Epithelial cell of esophagus (primary cell): ENCODE measurements at places on chromosomes 2 and 18.

DNA sequence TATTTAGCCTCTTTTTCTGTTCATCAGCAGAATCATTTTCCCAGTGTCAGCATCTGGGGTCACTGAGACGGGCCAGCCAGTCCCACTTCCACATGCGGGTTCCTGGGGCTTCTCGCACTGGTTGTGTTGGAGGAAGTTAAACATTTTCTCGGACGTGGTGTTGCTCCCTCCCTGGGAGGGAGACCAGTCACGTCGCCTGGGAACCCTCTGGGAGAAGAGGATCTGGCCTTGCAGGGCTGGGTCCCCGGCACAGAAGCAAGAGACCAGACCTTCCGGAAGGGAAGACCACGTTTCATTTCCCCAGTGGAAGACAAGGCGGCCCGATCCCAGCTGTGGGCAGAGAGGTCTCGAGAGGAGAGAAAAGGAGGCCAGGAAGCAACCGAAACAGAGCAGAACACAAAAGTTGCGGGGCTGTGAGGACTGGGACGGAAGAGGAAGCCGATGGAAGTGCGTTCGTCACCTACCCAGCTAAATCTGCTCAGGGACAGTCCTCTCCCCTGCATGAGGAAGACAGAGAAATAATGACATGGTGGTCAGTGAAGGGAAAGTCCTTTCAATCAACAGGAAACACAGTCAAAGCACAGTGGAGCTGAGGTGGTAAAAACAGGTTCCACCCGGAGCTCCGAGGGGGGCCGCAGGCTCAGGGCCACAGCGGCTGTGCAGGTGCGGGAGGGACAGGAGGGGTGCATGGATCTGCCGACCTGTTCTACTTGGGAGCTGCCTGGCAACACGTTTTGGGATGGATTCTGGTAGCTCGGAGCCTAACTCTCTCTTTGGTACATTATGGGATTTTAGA is 144.4 kb downstream of the MBP start:
- no peak for DNase-seq

DNA sequence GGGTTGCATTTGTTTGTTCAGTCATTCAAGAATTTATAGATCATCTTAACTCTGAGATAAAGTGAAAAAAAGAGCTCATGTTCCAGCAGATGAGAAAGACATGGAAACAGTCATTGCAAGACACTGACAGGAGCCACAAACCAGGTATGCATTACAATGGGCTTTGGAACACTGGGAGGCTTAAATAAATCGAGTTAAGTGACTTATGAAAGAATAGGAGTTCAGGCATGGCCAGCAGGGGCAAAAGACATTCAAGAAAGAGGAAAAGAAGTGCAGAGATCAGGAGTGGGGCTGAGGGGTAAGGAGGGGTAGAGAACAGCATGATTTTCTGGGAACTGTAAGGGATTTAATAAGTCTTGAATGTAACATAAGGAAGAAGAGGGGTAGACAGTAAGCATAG is 121.2 kb upstream of the EPC2 start:
- no peak for DNase-seq

- no peak for DNase-seq
These were observed 178.6 kb downstream of the GBX2 start for GRCh38 chr2:235989591-235989990.

DNA sequence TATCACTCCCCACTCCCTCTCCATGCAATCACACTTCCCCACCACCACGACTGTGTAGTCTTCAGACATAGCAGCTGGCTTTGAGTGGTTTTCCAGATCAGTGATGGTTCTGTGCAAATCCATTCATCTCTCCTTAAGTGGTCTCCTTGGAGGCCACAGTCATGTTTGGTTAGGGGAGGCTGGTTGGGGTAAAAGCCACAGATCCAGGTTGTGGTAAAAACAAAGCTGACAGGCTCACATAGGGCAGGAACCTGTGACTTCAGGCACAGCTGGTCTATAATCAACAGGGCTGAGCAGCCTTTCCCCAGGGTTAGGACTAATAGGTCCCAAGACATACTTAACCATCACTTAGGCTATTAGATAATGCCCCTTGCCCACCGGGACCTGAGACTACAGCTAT is 46.2 kb upstream of the FZD7 start:
- DNase-seq = no peak

DNA sequence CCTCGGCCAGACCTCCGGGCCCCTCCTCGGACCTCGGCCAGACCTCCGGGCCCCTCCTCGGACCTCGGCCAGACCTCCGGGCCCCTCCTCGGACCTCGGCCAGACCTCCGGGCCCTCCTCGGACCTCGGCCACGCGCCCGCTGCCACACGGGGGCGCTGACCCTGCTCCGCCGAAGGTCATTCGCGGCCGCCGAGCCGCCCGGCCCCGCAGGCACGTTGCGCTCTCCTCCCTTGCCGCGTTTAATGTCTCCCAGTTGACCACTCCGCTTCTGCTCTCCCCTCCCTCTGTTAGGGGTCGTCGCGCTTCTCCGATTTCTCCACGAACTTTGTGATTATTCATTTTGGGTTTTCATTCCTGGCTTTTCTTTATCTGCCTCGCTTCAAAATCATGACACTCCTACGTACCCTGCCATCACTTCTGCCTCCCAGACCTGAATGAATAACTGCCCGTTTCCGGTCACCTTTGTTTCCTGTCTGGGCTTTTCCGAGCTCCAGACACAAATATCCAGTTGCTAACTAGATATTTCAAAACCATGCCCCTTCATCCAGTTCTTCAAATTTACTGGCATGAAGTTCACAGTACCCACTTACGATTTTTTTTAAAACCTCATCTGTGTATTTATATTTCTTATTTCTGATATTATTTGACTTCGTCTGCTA is 14.8 kb upstream of the COLEC12 start:
- no peak for DNase-seq

- no peak for DNase-seq
These were observed 58.0 kb downstream of the DTNB start for GRCh38 chr2:25615386-25615785.

DNA sequence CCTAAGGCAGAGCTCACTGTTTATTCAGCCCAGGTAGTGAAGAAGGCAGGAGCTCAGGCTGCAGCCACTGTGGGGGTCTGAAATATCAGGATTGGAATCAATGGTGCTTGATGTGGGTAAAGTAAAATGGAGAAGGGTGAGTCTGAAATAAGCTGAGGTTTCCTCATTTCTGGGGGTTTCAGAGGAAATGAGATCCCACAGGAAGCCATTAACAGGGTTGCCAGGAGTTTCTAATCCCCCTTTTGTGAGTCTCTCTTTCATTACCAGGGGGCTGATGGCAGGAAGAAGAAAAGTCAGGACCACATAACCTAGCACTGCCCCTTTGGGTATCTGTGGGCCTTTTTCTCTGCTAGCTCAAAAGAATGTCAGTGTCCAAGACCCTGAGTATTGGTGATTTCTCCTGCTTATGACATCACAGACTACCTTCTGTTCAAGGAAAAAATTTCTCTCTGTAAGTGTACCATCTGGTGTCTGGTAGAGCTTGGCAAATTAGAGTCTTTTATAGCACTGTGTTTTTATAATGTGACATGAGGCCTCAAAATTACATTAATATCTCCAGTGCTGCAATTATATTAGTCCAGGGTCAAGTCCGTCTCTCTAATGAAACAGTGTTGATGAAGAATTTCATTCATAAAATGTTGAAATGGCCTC is 56.0 kb downstream of the LBH start:
- DNase-seq = no peak

DNA sequence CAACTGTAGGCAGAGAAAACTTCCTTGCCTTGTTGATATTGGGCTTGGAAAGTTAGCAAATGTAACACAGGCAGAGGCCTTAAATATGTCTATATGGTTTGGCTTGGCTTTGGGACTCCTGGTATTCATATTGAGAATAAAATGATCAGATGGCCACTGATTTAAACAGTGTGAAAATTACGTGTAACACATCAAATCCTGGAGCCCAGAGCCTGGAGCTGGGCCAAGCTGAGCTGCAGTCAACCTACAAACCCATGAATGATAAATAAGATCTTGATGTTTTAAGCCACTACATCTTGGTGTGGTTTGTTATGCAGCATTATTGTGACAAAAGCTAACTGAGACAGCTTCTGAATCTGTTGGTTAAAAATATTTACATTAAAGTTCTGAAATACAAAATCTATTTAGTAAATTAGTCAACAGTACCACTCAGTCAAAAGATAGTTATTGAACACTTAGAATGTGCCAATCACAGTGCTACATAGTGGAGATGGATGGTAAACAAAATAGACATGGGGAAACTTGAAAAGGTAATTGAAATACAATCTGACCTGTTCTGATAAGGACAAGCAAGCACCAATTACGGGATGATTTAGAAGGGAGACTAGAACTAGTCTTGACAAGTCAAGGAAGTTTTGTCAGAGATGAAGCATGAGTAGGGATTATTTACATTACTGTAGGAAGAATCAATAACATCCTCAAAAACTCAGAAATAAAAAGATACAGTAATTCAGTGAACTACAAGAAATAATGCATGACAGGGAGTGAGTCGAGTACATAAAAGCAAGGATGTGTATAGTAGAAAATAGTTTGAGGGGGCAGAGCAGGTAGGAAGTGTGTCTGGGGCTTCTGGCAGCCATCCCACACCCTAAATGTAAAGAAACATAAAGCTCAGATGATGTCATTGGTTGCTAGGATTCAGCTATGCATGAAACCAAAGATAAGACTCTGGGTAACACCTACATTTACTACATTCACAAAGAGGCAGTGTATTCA is 157.7 kb downstream of the HNMT start:
- peak; percentile 91 for DNase-seq

- DNase-seq = no peak
These were observed 152.6 kb downstream of the LDLRAD4 start for GRCh38 chr18:13370995-13371625.

DNA sequence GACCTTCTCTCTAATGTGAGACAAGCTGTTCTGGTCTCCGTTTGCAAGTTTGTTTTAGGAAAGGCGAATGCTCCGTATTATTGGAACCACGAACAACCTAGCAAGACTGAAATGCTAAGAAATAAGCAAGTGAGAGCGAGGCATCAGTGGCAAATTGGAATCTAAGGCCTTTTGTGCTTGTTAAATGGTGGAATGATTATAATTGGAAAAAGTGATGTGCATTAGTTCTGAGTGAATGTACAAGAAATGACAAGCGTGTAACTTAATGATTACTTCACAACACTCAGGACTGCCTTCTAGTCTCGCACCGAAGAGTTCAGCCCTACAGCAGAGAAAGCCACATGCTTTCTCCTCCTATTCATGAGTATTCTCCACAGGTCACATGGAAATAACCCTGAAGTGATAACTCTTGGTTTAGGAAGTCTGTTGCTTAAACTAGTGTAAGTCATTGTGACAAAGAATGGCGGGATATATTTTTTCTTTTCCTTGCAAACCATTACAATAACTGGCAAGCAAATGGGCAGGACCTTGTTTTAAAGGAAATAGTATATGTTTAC is 392.2 kb upstream of the FIGN start:
- no peak for DNase-seq

- DNase-seq = no peak
These were observed 232.3 kb downstream of the HAUS1 start for GRCh38 chr18:46336278-46337111.

- DNase-seq = no peak
These were observed 166.8 kb downstream of the KCNS3 start for GRCh38 chr2:18045230-18045629.

- no peak for DNase-seq
These were observed 229.1 kb upstream of the NRP2 start for GRCh38 chr2:205453202-205453601.

DNA sequence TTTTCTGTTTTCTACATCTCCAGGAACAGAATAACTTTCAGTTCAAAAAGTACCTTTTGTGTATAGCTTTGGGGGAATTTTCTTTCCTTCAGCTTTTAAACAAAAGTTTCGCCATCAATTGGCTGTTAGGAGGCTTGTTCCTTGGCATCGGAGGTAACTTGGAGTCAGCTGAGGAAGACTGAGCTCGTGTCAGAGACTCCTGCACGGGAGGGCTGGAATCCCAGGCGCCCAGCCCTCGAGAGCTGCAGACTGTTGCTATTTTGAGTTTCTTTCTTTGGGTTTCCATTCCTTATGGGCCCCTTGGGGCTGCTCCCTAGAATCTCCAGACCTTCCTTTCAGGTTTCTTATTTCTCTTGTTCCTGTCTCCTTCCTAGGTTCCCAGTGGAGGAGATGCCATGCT is 8.1 kb downstream of the EMILIN2 start:
- no peak for DNase-seq

- no peak for DNase-seq
These were observed 47.4 kb upstream of the POLE4 start for GRCh38 chr2:74911061-74911460.

DNA sequence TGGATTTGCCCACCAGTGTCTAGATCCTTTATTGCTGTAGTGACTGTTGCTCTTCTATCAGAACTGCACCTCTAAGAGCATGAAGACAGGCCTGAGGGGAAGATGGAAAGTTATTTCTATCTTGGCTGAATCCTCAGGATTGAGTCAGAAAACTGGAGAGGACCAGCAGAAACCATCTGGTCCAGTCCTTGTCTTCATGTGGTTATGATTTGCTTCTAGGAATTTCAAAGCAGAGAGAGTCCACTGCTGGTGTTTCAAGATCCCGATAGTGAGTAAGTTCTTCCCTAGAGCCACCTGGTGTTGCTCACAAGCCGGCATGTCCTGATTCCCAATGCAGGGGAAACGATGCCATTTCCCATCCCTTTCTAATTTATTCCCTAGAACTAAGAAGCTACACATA is 84.2 kb downstream of the NCKAP5 start:
- DNase-seq = no peak

DNA sequence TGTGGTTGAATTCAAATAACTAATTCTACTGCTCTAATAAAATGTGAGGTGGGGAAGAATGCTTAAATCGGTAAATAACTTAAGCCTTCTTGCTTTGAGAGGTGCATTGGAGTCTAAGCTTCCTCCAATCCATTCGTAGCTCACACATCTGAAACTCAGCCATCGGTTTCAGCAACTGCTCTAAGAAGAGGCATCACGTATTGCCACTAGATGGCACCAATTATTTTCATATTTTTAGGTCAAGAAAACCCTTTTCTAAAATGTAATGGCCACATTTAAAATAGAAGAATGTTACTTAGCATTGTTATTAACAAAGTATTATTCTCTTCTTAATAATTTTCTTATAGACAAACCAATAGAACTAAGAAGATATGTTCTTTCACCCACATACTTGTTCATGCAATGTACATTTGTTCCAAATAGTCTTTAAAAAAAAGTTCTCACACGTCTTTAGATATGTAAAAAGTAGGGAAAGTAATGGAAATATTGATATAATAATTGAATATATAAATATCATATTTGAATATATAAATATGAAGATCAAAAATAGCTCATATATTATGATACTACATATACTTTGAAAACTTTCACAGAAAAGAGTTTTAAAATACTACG is 229.8 kb downstream of the CCDC178 start:
- peak; percentile 44 for DNase-seq

DNA sequence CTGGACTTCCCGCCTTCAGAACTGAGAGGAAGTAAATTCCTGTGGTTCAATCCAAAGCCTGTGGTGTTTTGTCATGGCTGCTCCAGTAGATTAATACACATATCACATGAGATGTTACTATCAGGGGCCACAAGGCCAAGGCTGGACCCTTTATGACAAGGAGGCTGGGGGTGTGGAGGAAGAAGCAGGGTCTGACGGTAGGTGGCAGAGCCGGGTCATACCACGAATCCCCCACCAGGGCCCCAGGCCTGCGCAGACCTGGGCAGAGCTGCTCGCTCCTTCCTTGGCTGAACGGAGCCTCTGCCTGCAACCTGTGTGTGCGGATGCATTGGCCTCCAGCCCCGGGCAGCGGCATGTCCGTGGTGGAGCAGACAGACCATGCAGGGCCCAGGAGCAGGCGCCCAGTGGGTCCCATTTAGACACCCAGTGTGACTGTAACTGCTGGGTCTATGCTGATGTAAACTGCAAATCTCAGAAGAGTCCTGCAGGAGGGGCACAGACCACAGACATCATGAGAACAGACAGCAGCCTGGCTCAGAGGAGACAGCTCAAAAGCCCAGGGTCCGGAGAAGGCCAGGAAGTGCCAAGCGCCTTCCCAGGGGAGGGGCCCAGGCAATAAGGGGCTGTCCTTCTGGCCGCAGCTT is 155.2 kb downstream of the PXDN start:
- no peak for DNase-seq
